ENCODE measurements at places on chromosomes 5 and 9. TPM values are rescaled to one million over a fixed set of nuclear protein-coding genes. Genes with fewer than 3 reads are reported as not detected.
A peak's percentile ranks its signal among the peaks of the same experiment; 100 is the strongest.

GRCh38 chr5:2039180-2039531 lies 156.4 kb upstream of the IRX4 start:
- DNase-seq = no peak

DNA sequence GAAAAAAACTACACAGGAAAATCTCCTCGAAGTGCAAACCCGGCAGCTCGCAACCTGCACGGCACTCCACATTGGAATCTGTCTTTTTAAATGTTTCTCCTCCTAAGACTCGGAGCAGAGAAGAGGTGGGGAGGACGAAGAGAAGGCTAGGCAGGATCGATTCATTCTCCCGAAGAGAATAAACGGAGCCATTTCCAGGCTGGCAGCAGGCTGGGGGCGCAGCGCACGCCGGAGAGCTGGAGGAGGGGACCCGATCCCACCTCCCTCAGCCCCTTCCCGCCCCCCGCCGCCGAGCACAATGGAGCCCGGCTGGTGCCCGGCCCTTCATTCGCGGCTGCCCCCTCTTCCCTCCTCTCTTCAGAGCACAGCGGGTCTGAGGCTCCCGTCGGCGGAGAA lies 628 bp downstream of the HOMER1 start:
- no peak for DNase-seq

DNA sequence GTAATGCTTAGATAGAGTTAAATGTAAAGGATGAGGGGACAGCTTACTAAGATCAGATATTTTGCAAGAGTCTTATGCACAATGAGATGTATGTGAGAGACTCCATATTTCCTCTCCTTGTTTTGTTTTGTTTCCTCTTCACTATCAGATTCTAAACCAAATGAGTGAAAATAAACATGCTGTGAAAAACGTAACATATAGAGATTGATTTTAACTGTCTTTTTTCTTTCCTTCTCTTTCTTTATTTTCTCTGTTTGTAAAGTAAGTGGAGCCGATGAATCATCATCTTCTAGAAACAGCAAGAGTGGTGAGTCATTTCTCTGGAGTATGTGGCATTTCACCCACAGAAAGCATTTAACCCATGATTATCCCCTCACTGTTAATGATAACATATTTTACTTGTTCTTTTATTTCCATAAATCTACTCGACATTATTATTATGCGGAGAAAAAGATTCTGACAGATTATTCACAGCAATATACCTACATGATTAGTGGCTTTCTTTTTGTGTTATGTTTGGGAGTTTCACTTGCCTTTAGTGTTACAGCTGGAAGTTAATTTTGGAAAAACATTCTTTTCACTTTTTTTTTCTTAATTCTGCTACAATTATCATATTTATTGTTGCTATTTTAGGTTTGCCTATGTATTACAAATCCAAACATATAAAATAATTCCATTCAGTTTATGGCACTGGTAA lies 2.1 kb upstream of the ANXA1 start:
- DNase-seq = peak; percentile 89

Gene KLF4
- total RNA-seq = 3.2 TPM

DNA sequence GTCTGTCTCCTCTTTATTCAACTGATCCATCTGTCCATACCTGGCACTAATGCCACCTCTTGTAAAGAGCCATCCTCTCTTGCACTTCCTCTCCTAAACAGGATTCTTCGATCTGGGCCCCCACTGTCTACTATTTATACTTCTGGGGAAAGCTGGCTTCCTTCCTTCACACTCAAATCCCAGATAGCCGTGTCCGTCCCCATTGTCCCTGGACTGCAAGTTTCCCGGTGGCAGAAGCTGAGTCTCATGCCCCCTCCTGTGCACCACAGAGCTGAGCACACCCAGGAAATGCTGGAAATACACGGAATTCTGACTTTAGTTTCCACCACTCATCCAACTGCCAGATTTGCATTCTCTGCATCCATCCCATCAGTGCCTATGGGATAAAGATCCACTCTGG lies 84.0 kb downstream of the MARCHF11 start:
- no peak for DNase-seq

- no peak for DNase-seq
Measured at GRCh38 chr9:16608906-16609305, 261.6 kb downstream of the BNC2 start.

DNA sequence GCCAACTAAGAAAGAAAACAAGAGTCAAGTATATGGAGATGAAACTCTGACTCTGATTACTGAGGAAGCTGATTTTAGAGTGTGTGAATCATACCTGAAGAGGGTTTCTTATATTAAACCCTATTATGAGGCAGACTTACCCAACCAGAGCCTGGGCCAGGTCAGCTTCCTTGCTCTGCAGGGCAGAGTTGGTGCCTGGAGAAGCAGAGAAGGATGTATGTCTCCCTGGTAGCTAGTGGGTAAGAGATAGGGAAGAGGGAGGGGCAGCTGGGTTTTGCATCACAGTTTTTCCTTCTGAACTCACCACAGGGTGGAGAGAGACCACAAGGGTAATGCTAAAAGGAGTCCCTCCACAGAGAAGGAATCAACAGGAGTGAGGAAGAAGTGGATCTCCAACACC lies 104.1 kb downstream of the CMYA5 start:
- no peak for DNase-seq

Gene TNC
- total RNA-seq = 1,099 TPM

- DNase-seq = peak; percentile 68
Measured at GRCh38 chr5:74188351-74189105, 452.0 kb downstream of the ENC1 start.

GRCh38 chr5:168434746-168435321 lies 51.4 kb upstream of the RARS1 start:
- peak; percentile 71 for DNase-seq

- DNase-seq = no peak
Measured at GRCh38 chr5:73564018-73564417, 1.4 kb downstream of the ANKRA2 start.

GRCh38 chr5:157471709-157472108 lies 11.7 kb downstream of the NIPAL4 start:
- DNase-seq = no peak

DNA sequence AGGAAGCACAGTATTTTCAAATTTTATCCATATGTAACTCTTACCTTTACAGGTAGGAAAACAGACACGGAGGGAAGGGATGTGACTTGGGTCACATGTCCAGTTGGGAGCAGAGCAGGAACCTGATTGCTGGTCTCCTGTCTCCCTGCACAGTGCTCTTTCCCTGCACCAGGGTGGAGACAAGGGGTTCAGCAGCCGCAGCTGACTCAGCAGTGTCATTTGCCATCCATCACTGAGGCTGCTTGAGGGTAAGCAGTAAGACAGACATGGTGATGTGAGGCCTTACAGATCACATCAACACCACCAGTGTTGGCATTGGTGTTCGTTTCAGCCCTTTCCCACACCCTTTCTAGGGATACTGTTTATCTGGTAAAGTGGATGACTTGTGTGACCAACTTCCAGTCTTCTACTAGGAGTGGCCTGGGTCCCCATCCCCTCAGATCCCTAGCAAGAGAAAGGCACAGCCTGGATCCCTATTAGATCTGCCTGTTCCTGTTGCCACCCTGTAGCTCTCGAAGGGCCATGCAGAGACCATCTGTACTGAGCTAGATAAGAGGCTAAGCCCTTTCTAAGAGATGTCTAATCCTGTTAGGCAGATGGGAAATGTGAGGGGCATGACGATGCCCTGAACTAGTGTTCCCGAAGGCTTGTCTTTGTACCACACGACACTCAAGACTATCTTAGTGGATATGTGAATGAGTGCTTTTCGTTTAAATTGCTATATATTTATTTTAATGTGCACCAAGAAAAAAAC lies 29.1 kb downstream of the FRMPD1 start:
- no peak for DNase-seq
